ENCODE measurements at places on chromosomes 11 and 22.
A peak's percentile ranks its signal among the peaks of the same experiment; 100 is the strongest.

GRCh38 chr11:117045956-117046355 is 52.3 kb downstream of the SIK3 start:
- DNase-seq: peak; percentile 70

GRCh38 chr11:20112291-20113148 is 47.8 kb downstream of the DBX1 start:
- peak; percentile 99 for DNase-seq

DNA sequence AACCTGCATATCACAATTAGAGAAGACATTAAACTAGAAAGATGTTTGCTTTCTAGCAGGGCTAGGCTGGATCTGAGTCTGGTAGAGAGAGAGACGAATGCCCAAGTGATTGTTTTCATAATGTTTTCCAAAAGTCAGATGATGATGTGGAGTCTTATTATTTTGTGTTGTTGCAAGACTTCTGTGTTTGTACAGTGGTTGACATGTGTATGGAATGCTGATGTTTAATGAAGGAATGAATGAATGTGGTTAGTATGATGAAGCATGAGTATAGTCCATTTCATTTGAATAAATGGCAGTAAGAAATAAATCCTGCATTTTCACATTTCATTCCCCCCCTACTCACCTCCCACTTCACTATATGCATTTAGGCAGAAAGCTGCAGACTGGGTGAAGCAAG is 69.6 kb downstream of the PPP2R1B start:
- DNase-seq: peak; percentile 65

DNA sequence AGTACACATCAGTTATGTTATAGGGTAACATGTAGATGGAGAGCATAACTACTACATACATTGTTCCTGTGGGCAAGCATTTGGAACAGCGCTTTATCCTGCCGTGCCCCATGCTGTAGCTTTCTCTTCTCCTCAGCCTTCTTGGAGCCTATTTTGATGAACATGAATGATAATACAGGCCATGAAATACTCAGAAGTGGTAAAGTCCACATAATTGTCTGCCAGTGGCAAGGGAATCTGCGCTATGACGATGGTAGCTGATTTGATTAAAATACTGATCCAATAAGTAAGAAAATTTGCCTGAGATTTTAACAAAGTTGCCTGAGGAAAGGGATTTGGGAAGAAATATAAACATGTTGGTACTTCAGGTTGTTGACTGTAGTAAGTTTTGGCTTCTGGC is 23.3 kb downstream of the ALKBH3 start:
- no peak for DNase-seq

DNA sequence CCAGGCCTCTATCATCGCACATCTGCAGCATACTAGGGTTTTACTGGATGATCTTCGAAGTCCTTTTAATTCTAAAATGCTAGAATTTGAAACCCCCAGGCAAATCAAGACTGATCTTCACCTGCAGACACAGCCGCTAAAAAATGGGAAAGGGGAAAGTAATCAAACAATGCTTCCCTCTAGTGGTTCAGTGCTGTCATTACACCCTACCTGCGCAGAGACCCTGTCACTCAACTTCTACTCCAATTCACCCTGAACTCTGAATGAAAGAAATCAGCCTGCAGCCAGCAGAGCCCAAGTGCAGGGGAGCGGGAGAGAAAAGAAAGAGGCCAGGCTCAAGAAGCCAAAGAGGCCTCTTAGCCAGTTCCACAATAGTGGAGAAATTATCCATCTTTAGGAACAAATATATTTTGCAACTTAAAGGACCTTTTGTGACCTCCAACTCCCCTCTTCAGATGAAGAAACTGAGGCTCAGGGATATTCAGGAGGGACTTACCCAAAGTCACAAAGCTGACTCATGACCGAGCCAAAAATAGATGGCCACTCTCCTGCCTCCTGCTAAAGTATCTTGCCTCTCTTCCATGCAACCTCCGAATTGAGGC is 33.0 kb downstream of the SERGEF start:
- DNase-seq: no peak

- peak; percentile 17 for DNase-seq
These were observed 11.2 kb upstream of the IL18BP start for GRCh38 chr11:71987521-71987920.

- DNase-seq: no peak
These were observed 91.9 kb downstream of the CSTPP1 start for GRCh38 chr11:47028195-47029093.

DNA sequence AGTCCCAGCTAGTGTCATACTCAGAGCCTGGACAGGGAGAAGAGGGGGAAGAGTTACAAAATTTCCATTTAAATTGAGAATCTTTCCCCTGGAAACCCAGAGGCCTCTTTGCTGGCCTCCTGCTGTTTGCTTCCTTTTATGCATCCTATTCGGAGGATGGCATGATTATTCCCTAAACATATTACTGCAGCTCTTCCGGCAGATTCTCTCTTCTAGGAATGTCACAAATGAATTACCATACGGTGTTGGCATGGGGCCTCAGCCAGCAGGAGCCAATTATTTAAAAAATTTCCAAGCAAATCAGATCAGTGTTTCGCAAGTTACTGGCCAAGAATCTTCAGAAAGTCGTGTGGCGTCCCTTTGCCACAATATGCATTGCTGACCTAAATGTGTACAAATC is 326.7 kb upstream of the NCAM1 start:
- DNase-seq: no peak

DNA sequence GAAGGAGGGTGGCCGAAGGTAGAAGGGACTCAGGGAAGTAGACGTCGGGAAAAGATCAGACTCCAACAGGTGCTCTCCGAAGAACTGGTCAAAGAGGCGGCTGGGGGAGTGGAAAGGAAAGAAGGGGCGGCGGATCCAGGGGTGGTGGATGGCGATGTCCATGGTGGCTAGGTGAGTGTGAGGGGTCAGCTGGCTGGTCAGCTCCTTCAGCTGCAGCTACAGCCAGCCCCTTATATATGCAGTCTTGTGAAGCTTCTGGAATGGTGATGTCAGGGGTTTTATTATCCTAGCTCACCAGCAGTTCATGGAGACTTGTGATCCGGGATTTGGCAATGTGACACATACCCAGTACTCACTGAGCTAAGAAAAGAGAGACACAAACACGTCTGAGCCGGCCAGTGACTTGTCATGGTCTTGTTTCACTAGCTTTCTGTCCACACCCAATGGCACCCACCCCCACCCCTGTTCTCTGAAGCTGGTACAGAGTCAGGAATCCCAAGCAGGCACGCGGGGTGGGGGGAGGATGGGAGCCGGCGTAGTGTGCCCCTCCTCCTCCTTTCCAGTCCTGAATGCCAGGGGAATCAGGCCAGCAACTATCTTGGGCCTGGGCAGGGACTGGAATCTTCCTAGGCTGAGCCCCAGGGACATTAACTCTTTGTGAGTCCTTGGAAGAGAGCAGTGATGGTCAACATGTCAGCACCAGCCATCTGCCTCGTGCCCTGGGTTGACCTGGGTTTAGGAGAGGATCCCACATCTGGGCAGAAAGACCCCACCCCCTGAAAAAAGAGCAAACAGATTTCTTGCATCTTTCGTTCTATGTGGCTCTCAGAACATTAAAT is at the start of gene CRYAB:
TSS of gene CRYAB (minus strand) at position 208 of the 839 bp plus-strand sequence. CDS start at position 162, 46 bp downstream.
- peak; percentile 84 for DNase-seq

GRCh38 chr11:15825976-15826650 is 530.2 kb downstream of the SOX6 start:
- DNase-seq: peak; percentile 72

GRCh38 chr11:7981619-7982157 is 5.4 kb upstream of the EIF3F start:
- DNase-seq: no peak

- no peak for DNase-seq
These were observed 16.5 kb downstream of the CHST1 start for GRCh38 chr11:45648931-45649330.

DNA sequence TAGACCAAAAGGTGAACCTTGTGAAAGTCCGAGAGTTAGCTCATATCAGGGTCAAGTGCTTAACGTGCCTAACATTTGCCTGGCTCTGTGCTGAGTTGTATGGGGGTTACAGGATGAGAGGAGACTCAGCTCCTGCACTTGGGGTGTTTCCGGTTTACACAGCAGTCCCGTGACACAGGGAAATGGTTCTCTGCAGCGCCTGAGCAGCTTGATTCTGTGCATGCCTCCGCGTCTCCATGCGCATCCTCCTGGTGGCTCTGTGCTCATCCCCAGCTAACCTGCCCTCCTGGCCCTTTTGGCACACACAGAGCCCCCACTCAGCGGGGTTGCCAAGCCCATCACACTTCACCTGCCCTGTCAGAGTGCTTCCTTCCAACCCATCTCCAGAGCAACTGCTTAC is 238.3 kb upstream of the TBCEL start:
- no peak for DNase-seq

DNA sequence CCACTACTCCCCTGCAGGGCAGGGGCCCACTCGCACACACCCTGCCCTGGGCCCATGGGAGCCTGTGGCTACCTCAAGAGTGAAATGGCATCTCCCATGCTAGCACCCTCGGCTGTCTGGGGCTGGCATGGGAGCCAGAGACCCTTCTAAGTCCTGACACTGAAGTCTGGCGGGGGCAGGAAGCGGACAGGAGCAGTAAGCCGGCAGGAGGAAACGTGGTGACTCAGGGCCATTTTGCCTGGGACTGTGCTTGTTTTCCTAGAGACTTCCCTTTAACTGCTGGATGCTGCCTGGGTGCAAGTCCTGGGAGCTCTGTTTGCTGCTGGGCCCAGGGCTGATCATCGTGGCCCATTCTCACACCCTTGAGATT is 16.8 kb downstream of the RELT start:
- no peak for DNase-seq

DNA sequence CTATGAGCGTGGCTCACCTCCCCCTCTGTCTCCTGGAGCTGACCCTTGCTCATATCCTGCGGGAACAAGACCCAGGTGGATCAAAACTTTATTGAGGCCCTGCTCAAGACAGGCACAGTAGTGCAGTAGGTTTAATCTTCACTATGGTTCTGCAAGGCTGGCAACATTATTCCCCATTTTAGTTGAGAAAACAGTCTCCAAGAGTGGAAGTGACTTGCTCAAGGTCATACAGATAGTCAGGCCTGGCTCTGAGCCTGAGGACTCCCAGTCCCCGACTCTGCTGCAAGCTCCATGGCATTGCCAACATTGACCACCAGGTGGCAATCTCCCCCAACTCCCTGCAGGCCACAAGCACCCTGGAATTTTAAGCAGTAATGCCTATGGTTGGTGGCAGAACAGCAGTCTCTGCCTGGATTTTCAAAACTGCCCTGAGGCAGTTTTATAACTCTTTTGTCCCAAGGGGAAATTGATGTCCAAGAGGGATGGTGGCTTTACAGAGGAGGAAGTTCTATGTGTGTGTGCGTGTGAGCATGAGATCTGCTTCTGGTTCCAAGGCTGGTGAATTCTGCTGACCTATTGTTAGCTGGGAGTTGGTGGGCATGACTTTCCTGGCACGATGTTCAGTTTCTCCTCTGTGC is 34.1 kb downstream of the NEU3 start:
- peak; percentile 68 for DNase-seq

DNA sequence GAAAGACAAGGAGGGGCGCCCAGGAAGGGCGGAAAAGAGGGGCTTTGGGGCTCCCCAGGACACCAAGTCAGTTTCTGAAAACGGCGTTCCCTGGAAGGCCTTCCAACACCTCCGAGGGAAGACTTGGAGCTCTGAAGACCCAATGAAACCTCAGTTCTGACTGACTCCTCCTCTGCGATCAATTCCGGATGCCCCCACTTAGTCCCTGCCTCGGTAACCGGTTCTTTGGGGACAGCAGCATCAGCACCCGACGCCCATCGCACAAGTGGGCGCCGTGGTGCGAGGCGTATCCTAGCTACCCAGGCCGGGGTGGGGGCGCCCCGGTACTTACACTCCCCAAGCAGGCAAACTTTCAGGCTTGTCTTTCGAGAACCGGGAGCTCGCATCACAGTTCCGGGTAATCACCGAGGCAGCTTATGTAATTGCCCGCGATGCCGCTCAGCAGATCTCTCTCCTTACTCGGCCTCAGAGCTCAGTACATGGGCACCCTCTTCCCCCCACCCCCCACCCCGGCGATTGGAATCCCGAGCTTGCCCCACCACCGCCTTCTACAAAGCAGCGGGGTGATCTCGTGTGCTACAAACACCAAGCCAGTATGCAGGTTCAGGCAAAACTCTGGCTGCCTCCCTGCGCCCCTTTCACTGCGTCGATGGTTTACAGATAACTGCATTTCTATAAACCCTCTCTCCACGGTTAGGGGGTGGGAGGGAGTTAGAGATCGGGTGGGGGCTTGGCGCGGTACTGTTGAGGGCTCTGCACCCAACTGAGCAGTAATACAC is 2.0 kb downstream of the TENM4 start:
- peak; percentile 46 for DNase-seq

DNA sequence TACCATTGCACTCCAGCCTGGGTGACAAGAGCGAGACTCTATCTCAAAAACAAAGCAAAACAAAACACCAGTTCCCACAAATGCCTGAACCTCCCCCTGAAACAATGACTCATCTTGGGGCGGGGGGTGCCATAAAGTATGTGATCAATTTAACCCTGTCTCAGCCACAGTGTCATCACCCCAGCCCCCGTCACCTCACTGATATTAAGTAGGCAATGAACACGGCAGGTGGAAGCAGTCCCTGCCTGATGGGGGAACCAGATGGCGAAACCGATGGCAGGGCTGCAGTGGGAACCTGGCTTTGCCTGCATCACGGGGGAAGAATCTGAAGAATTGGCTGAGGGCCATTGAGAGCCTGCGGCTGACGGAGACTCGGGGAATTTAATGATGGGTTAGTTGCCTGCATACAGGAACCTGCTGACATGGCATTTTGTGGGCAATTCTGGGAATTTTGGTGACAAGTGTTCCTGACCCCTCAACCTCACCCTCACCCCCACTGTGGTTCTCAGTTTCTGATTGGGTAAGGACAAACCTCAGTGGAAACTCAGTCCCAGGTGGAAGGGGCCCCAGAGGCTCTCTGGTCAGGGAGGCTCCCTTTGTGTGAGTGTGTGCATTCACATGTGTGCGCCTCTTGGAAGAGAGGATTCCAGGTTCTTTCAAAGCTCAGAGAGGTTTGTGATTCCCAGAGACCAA is 39.1 kb upstream of the SHISAL1 start:
- peak; percentile 88 for DNase-seq

GRCh38 chr11:70364745-70365543 is 33.4 kb upstream of the CTTN start:
- no peak for DNase-seq

DNA sequence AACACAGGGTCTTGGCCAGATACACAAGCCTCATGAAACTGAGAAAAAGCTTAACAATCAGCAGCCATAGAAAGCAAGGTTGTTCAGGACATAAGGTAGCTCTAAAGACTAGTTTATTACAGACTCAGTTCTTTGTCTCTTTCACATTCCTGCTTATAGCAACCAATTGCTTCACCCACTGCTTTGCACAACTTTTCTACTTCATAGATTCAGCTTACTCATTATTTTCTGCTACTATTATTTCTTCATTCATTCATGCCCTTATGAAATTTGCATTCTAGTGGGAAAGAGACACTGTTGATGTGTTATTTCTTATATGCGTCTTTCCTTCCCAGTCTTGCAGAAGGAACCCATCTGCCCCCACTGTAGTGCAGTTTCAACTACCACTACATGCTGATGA is 4.7 kb downstream of the CCDC34 start:
- peak; percentile 38 for DNase-seq

- DNase-seq: no peak
These were observed 10.6 kb downstream of the TEAD1 start for GRCh38 chr11:12684816-12685215.

All from fibroblast of lung (primary cell).